ENCODE measurements at places on chromosomes 7 and 10. TPM values are rescaled to one million over a fixed set of nuclear protein-coding genes. Genes with fewer than 3 reads are reported as not detected.

GRCh38 chr10:81027706-81028105 lies 490.0 kb downstream of the SH2D4B start:
- no peak for DNase-seq

The NSMCE4A gene
- total RNA-seq = 37.0 TPM

The PPA1 gene
- 296 TPM for total RNA-seq

The GPR141 gene
- not detected for total RNA-seq

GRCh38 chr10:57222603-57223002 lies 861.5 kb upstream of the ZWINT start:
- DNase-seq = no peak

DNA sequence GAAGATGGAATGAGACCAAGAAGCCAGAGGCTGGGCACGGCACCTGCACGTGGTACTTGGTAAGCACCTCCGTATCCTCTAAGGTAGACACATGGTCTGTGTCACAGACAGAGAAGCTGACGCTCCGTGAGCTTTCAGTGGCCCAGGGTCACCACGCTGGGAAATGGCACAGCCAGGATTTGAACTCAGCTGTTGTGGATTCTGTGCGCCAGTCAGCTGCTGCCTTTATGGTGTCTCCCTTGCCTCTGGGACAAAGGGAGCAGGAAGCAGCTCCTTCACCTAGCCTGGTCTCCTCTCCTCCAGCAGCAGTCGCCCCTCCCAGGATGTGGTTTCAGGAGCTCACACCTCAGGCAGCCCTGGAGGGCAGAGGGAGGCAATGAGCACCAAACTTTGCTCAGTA lies 110.8 kb downstream of the ARHGAP22 start:
- DNase-seq = no peak

- DNase-seq = no peak
These were observed 32.6 kb downstream of the IMMP2L start for GRCh38 chr7:111529507-111530355.

The SLC26A3 gene
- total RNA-seq = not detected
